ENCODE measurements at places on chromosomes 2 and 18. TPM values are rescaled to one million over a fixed set of nuclear protein-coding genes. Genes with fewer than 3 reads are reported as not detected.

The TMEM200C gene
- total RNA-seq: not detected

The MBD1 gene
- total RNA-seq: 121 TPM

The GALNT5 gene
- total RNA-seq: not detected

DNA sequence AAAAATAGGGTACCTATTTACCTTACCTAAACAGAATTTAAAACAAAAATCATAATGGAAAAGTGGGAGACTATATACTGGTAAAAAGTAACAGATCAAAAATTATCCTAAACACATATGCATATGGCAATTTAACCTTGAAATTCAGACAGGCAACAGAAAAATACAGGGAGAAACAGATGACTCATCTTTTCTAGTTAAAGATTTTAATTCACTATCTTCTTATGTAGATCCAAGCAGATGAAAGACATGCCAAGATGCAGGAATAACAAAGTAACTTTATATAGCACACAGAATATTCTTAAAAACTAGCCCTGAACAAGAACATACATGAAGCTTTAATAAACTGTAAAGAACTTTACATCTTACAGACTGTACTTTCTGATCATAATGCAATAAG lies 30.9 kb downstream of the PRPF40A start:
- no peak for DNase-seq

GRCh38 chr2:7430421-7430868 lies 513.2 kb downstream of the RNF144A start:
- DNase-seq: peak; percentile 60

- DNase-seq: no peak
These were observed 328.1 kb downstream of the SMAD2 start for GRCh38 chr18:47602273-47602897.

GRCh38 chr2:112833976-112834375 lies 2.6 kb downstream of the IL1B start:
- DNase-seq: no peak

DNA sequence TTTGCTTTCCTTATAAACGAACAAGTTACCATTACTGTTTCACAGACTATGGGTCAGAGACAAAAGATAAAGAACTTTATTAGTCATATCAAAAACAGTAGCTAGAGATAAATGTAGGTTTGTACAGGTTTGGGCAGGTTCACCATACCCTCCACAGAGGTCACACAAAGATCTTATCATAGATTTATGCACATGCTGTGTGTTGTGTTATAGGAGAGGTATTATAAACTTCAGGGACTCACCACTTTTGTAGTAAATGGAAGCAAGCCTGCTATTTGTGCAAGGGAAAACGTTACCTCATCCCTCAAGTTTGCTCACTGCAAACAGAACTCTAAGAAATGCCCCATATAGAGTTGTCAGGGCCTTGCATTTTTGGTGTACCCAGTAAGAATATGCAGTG lies 584.5 kb upstream of the LRRTM1 start:
- no peak for DNase-seq

DNA sequence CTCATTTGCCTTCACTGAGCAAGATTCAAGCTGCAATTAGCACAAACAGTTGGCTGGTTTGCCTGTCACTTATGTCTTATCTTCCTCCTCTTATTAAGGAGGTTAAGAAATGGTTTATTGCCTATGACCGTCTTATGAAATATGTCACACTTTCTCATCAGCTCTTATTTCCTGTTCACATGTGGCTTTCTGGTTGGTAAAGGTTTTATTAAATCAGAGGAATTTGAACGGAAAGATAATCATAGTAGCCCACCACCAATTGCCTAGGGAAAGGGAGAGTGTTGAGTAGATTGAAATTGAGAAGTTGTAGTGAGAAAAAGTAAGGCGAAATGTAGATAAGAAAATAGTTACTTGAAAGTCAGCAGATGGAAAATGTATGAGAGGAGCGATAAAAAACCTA lies 4.2 kb upstream of the IL1R1 start:
- no peak for DNase-seq

- no peak for DNase-seq
These were observed 45.9 kb downstream of the RPIA start for GRCh38 chr2:88737385-88737784.

Measured in naive thymus-derived CD8-positive, alpha-beta T cell (primary cell).